ENCODE measurements at places on chromosomes 16 and 17. TPM values are rescaled to one million over a fixed set of nuclear protein-coding genes. Genes with fewer than 3 reads are reported as not detected.
A peak's percentile ranks its signal among the peaks of the same experiment; 100 is the strongest.

DNA sequence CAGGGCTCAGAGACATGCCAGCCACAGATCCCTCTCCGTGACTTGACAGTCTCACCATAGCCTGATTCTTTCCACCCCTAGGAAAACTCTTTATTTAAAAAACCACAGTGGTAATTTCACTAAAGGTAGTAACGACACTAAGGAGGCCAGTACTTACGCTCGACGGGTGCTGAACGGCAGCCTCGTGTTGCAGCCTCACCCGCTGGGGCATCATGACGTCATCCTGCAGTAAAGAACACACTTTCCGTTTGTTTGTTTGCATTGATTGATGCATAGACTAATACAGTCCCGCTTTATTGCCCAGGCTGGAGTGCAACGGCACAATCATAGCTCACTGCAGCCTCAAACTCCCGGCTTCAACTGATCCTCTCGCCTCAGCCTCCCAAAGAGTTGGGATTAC is 65.1 kb upstream of the METRNL start:
- DNase-seq: no peak

Gene MYO15B
- 0.82 TPM for total RNA-seq

Gene RHBDL3
- 0.09 TPM for total RNA-seq

Gene TPPP3
- not detected for total RNA-seq

GRCh38 chr17:31067691-31068184 is 27.0 kb upstream of the NF1 start:
- peak; percentile 79 for DNase-seq

Gene NDRG4
- 1.1 TPM for total RNA-seq

GRCh38 chr17:58506354-58507080 is 7.9 kb downstream of the MTMR4 start:
- no peak for DNase-seq

Gene CA5A
- not detected for total RNA-seq

DNA sequence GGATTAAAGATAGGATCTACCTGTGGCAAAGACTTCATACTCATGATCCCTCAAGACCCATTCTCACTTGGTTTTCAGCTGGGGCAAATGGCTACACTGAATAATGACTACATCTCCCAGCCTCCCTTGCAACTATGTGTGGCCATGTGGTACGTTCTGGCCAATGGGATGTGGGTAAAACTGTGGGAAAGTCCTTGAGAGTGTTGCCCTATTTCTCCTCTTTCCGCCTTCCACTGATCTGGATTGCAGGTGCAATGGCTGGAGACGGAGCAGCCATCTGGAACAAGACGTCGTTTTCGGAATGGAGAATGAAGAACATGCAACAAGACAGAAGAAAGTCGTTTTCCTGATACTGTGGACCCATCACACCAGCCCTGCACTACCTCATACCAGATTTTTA is 48.5 kb downstream of the HAPSTR1 start:
- DNase-seq: no peak

DNA sequence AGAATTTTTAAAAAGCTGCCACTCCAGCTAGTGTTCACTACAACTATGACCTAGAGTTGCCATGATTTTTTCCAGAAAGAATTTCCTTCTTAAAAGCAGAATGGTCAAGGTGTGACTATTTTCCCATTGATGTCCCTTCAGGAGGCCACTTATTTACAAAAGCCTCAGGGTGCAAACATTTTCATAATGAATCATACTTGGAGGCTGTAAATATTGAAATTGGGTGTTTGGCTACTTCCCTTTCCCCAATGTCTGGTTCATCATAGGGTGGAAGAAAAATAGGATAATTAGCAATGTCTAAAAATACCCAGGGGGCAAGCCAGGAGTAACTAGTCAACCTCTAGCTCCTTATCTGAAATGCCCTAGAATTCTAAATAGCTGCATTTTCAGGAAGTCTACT is 18.8 kb downstream of the AXIN2 start:
- DNase-seq: no peak

DNA sequence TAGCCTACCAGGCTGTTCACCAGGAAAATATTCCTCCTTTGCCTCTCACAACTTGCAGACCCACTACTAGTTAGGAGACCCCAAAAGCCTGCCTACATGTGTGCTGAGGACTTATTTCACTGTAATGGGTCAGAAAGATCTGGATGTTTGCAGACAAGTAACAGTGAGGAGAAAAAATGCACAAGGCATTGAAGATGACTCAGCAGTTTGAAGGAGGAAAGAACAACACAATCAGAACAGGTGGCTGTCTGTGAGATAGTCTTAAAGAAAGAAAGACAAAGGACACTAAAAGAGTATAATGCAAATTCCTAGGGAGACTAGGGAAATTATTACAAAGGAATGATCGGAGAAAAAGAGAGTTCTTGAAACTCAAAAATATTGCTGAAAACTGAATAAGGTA is 69.0 kb downstream of the ANKFN1 start:
- DNase-seq: no peak

GRCh38 chr16:84505249-84506187 is 1.1 kb upstream of the MEAK7 start:
- no peak for DNase-seq

DNA sequence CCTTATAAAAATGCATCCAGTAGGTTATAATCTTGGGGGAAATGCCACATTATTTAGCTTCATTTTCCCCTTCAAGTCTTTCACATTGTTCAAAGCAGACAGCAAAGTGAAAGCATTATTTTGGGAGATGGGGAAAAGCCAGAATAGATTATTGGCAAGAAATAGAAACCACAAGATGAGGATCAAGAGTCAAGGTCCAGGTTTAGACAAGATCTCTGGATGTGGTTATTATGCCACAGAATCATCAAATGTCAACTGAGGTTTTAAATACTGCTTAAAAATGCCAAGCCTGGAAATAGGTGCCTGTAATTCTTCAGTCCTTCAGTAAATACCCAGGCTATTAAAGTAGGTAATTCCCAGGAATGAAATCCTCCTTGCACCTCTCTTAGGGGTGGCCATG is 65.1 kb upstream of the ALOX12 start:
- DNase-seq: no peak

Gene CALB2
- 0.23 TPM for total RNA-seq

GRCh38 chr16:87778476-87778829 is 12.7 kb upstream of the KLHDC4 start:
- DNase-seq: no peak

DNA sequence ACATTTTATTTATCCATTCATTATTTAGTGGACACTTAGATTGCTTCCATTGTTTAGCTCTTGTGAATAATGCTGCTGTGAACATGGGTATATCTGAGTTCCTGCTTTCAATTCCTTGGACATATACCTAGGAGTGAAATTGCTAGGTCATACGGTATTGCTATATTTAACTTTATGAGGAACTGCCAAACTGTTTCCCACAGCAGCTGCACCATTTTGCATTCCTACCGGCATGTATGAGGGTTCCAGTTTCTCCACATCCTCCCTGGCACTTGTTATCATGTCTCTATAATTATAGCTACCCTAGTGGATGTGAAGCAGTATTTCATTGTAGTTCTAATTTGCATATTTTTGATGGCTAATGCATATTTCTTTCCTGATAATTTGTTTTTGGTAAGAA is 23.7 kb upstream of the DRG2 start:
- DNase-seq: no peak

Gene HSDL1
- 15.0 TPM for total RNA-seq

DNA sequence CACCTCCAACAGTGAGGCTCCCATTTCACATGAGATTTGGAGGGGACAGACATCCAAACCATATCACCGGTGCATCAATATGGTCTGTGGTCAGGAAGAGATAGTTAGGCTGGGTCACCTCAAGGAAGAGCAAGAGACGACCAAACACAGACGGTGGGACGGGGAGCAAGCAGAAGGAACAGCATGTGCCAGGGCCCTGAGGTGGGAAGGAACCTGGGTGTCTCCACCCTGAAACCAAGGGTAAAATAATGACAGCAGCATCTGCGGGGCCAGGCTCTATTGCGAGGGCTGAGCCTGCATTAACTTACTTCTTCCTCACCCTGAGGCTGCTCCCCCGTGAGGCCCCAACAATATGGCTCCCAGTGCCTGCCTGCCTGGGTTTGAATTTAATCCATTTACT is 8.9 kb upstream of the PRSS21 start:
- DNase-seq: no peak

DNA sequence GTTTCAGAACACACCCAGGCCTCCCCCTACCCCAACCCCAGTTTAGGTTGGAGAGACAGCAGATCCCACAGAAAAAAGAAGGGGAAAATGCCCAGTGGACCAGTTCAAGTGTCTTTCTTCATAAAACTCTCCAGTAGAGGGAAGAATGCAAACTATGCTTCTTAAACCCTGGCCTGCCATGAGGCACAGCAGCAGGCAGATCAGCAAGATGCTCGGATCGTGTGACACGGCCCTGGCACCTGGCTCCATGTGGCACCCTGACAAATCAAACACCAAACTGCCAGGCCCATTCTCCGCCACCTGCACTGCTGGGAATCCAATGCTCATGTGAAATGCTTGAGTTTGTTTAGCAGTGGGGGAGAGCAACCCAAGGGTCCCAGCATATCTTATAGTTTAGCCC is 166.8 kb downstream of the SOX9 start:
- no peak for DNase-seq

GRCh38 chr16:73543970-73544599 is 496.2 kb upstream of the ZFHX3 start:
- DNase-seq: no peak

Gene OR1A1
- total RNA-seq: not detected

Gene CDK10
- 52.0 TPM for total RNA-seq

Gene CPHXL2
- total RNA-seq: not detected

- DNase-seq: no peak
Observed at GRCh38 chr16:86533767-86534351, 21.2 kb downstream of the MTHFSD start.

- no peak for DNase-seq
Observed at GRCh38 chr17:73838815-73839214, 194.6 kb upstream of the SDK2 start.

- DNase-seq: no peak
Observed at GRCh38 chr16:1818204-1818872, 8.3 kb downstream of the HAGH start.

Gene GPRC5B
- 0.38 TPM for total RNA-seq

DNA sequence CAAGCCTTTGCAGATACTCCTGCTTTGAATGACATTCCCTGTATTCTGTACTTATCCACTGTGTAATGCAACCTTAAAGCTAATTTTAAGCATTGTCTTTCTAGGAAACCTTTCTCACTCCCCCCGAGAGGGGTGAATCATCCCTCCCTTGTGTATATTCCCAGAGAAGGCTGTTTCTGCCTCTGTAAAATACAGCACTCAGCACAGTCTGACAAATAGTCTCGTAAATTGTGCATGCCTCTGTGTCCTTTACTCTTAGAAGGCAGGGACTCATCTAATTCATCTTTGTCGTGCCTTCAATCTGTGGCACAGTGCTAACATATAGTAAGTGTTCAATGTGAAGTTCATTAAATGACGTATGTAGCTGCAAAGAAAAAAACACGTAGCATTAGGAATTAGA is 200.7 kb downstream of the CA10 start:
- DNase-seq: no peak

- no peak for DNase-seq
Observed at GRCh38 chr16:3580686-3581085, 3.5 kb upstream of the NLRC3 start.

Data from HFFc6 (cell line).